ENCODE measurements at places on chromosomes 3 and 15.

DNA sequence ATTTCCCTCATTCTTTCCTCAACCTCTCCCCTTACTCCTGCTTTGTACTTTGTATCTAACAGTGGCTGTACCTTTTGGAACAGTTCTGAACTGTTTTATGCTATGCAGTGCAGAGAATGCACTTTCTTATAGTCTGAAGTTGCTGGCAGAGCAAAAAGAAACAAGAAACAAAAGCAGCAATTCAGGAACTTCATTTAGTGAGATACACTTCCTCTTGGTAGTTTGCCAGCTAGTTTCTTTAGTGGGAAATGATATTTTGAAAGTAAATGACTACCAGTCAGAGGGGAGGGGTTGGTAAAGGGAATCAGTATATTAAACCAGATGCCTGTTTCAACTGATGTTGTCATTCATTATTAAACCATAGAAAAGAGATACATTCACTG lies 55.0 kb upstream of the CHD2 start:
- DNase-seq, result no peak

GRCh38 chr3:112247350-112247749 lies 46.7 kb downstream of the SLC9C1 start:
- DNase-seq, result no peak

- no peak for DNase-seq
Observed at GRCh38 chr3:46462111-46462510, 2.6 kb downstream of the LTF start.

- no peak for DNase-seq
Observed at GRCh38 chr15:31329640-31330010, 3.0 kb downstream of the KLF13 start.

DNA sequence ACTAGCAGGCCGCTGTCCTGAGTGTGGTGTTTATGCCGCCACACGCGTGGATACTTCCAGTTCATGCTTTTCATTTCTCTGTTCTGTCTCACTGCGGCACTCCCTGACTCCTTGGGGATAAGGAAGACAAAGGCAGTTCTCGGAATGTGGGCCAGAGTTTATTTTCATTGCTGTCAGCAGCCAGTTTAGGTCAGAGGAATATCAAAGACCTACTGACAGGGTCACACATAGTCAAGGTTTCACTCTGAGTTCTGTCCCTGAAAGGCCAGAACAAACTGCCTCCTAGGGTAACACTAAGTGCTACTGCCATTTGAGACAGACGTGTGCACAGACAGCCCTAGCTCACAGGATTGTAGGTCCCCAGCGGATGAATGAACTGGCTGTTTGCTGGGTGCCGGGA lies 27.3 kb upstream of the SPTBN5 start:
- DNase-seq, result no peak

DNA sequence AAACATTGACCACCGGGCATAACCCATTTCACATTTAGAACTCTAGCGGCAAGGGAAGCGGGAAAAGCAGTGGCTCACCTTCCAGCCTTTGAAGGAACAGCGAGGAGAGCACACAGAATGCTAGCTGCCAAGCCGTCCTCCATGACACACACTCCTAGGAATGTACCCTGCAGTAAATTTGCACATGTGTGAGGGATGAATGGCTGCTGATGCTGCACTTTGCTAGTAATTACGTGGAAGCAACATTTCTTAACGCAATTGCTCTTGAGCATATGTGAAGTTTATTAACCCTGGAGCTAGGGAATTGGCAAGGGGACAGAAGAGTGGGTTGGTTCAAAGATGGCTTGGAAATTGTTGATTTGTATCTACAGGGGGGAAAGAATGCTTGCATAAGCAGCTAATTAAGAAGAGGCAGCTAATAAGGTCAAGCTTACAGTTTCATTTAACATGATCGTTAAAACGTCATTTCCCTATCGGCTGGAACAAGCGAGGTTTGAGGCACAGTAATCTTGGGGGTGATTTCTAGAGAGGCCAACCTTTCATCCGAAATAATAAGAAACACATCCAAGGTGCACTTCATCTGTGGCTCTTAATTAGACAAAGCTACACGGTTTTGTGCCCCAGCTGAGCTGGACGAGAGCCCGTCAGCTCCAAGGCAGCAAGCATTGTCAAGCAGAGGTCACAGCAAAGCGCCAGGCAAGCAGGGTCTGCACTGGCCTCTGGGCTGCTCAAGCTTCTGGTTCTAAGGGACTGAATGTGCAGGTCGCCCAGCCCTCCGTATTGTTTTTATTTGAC lies 123.4 kb downstream of the CHSY1 start:
- no peak for DNase-seq

DNA sequence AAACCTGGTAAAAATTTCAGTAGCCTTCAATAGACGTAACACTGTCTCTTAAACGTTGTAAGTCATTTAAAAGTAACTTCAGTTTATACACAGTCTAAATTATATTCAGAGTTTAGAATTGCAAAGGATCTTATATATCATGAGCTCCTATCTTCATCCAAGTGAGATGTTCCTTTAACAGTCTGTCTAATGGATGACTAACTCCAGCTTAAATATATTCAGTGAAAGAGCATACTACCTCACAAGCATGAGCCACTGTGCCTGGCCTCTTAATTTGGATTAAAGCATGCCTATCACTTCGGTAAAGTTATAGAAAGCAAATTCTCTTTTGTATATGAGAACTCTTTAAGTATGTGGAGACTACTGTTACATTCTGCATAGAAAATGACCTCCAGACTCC lies 7.0 kb downstream of the FYTTD1 start:
- no peak for DNase-seq

GRCh38 chr15:85722374-85723152 lies 72.2 kb downstream of the KLHL25 start:
- no peak for DNase-seq

- peak; percentile 12 for DNase-seq
Observed at GRCh38 chr15:25175033-25175788, 220.4 kb downstream of the SNRPN start.

GRCh38 chr3:179299999-179300613 lies 22.7 kb upstream of the ZNF639 start:
- DNase-seq, result no peak

- no peak for DNase-seq
Observed at GRCh38 chr3:22928216-22929110, 274.7 kb upstream of the UBE2E2 start.

- no peak for DNase-seq
Observed at GRCh38 chr3:155420881-155421486, 127.5 kb upstream of the STRIT1 start.

DNA sequence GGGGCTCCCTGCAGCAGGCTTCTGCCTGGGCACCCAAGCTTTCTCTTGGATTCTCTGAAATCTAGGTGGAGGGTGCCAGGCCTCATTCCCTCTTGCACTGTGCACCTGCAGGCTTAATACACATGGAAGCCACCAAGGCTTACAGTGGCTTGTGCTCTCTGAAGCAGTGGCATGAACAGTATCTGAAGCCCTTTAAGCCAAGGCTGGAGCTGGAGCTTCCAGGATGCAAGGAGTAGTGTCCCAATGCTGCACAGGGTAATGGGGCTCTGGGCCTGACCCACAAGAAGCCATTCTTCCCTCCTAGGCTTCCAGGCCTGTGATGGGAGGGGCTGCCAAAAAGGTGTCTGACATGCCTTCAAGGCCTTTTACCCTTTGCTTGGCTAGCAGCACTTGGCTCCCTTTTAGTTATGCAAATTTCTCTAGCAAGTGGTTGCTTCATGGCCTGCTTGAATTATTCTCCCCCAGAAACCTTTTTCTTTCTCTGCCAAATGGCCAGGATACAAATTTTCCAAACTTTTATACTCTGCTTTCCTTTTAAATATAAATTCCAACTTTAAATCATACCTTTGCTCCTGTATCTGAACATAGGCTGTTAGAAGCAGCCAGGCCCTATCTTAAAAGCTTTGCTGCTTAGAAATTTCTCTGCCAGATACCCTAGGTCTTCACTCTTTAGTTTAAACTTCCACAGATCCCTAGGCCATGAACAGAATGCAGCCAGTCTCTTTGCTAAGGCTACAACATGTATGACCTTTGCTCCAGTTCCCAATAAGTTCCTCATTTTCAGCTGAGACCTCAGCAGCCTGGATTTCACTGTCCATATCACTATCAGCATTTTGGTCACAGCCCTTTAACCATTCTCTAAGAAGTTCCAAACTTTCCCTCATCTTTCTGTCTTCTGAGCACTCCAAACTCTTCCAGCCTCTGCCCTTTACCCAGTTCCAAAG lies 201.1 kb upstream of the LRRFIP2 start:
- no peak for DNase-seq

GRCh38 chr3:154781595-154781994 lies 298.5 kb upstream of the MME start:
- DNase-seq, result no peak

DNA sequence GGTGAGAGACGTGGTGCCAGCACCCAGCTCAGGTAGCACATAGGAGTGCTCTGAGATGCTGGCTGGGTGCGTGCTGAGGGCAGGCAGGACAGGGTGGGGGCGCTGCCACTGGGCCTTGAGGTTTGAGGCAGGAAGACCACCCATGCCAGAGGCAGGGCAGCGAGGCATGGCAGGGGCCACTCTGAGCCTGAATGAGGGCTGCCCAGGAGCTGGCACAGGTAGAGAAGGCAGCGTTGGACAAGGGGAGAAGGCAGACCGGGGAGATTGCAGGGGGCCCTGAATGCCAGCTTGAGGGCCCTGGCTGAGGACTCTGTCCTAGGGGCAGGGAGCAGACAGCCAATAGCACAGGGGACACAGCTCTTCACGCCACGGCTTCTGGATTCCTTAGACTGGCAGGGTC lies 50.2 kb downstream of the ADAMTS7 start:
- no peak for DNase-seq

DNA sequence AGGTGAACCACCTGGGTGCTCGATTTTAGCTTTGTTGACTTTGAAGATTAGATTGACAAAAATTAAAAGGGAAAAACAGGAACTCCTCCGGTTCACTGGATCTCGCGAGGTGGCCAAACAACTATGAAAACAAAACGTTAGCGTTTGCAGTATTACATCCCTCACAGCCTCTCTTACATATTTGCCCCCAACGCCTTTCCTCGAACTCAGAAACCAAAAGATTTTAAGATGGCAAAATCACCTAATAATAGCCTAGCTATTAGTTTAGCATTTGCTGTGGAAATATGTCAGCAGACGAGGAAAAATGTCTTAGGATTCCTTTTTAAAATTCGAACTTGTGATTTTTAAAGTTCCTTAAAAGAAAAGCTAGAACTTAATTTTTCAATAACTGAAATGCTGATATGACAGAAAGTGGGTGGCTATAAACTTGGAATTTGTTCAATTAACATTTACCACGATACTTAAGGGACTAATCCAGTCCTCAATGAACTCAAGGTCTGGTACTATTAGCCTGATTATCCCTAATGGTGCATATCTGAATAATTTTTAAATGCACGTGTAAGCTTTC lies 491 bp upstream of the SENP7 start:
- DNase-seq, result no peak

DNA sequence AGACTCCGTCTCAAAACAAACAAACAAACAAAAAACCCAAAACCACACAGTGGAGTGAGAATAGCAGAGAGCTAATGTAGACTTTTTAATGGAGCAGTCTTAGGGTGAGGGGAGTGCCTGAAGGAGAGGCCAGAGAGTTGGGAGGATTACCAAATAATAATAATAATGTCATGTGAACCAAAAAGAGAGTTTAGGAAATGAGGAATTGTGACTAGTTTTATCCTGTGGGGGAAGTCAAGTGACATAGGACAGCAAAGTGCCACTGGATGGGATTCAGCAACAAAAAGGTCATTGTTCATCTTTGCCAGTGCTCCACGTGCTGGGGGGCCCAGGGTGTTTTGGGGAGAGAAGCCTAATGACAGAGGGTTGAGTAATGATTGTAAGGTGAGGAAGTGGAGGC lies 12.9 kb downstream of the GPR87 start:
- no peak for DNase-seq

DNA sequence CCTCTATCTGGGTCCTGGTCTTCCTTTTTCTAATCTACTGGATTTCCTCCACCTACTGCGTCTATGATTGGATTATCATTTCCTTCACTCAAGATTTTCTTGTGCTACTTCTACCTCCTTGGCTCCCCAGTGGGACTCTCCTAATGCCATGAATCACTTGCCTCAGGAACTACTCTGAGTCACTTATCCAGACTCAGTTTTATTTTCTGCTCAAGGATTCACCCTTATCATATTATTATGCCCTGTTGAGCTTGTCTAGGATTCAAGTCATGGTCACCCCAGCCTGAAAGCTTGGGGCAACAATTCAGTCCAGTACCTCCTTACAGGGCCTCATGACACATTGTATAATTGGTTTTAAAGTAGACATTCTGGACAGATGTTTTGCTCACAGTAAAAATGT lies 968.1 kb downstream of the ROBO1 start:
- DNase-seq, result no peak

DNA sequence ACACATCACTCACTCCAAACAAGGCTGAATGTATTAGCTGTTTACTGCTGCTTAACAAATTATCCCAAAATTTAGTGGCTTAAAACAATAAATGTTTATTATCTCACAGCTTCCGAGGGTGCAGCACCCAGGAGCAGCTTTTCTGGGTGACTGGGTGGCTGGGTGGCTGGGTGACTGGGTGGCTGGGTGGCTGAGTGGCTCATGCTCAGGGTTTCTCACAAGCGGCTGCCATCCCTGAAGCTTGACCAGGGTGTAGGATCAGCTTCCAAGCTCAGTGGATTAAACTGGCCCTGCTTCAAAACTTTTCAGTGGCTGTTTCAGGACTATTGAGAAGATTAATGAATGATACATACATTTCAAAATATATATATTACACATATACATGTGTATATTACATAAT lies 2.3 kb upstream of the CYP11A1 start:
- DNase-seq, result no peak

GRCh38 chr15:92271179-92271578 lies 122.5 kb upstream of the ST8SIA2 start:
- no peak for DNase-seq

DNA sequence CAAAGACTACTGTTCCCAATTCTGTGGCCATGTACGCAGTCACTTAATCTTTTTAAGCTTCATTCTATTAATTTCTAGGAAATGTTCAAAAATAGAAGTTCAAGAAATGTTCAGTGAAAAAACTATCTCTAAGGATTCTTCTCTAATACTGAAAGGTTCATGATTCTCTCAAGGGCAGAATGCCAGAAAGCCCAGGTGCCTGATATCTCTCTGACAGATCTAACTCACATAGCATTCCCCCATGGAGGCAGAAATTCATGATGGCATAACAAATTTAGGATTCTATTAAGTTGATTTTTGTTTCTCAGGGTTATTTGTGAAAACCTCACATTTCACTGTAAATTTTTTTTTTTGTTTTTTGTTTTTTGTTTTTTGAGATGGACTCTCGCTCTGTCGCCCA lies 17.5 kb downstream of the CHRM5 start:
- no peak for DNase-seq

GRCh38 chr3:155704771-155705559 lies 39.9 kb downstream of the PLCH1 start:
- no peak for DNase-seq

DNA sequence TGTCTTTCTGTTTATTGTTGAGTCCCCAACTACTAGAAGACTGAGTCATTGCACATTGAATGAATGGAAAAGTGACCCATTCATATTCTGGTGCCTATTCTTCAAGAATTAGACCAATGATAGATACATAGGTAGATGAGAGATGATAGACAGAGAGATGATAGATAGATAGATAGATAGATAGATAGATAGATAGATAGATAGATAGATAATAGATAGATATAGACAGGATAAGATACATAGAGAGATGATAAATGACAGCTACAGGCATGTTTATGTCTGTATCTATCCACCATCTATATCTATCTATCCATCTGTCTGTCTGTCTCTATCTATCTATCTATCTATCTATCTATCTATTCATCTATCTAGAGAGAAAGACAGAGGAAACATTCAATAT lies 170.3 kb upstream of the ARRDC4 start:
- DNase-seq, result no peak
